Naive thymus-derived CD8-positive, alpha-beta T cell (primary cell): ENCODE measurements at places on chromosomes 7 and 10. TPM values are rescaled to one million over a fixed set of nuclear protein-coding genes. Genes with fewer than 3 reads are reported as not detected.

DNA sequence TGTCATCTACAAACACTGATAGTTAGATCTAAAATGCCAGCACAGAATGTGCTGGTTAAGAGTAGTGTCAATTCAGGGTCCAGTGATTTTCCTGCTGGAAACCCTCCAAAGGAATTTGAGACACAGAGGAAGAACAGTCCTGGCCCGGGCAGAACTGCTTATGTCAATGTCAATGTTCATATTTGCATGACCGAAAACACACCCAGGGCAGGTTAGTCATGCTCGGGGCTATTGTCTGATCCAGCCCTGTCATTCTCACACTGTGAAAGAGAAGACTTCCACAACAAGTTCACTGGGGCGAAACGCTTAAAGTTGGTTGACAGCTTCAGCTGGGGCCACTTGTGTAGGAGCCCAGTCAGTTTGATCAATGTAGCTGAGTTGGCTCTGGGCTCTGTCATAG is 139.3 kb downstream of the C1GALT1 start:
- no peak for DNase-seq

The C7orf33 gene
- polyA plus RNA-seq: not detected

- peak; percentile 32 for DNase-seq
These were observed 63.2 kb downstream of the MKI67 start for GRCh38 chr10:128062881-128063563.

The STK32C gene
- polyA plus RNA-seq: 6.6 TPM

The KCNIP2 gene
- polyA plus RNA-seq: not detected

The SERPINE1 gene
- polyA plus RNA-seq: not detected

- no peak for DNase-seq
These were observed 898.3 kb downstream of the REEP3 start for GRCh38 chr10:64419461-64419860.

The TRIL gene
- not detected for polyA plus RNA-seq

DNA sequence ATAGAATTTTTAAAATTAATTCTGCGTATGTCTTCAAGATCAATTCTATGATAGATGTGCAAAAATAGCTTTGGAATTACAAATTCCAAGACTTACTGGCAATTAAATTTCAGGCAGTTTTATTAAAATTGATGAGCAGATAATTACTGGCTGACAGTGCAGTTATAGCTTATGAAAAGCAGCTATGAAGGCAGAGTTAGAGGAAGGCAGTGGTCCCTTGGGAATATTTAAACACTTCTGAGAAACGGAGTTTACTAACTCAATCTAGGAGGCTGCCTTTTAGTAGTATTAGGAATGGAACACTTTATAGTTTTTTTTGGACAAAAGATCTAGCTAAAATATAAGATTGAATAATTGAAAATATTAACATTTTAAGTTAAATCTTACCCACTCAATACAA is 70.8 kb downstream of the CFTR start:
- no peak for DNase-seq

- DNase-seq: no peak
These were observed 128.7 kb upstream of the LYZL1 start for GRCh38 chr10:29160150-29160617.

DNA sequence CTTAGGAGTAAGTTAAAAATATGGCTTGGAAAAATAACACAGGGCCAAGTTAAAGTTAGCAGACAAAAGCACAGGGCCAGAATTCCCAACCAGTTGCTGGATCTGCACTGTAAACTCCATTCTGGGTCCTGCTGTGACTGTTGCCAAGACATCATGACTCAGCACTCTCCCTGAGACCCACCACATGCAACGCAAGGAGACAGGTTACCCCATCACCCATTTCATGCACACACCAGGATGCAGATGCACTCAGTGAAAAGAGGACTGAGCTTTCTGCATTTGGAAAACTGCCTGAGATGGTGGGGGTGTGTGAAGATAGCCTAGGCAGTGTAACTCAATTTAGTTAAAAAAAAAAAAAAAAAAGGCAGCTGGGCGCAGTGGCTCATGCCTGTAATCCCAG is 97.6 kb upstream of the ZNF438 start:
- no peak for DNase-seq

- DNase-seq: no peak
These were observed at the start of gene BEND7 for GRCh38 chr10:13528875-13529713. Gene BEND7 (minus strand): TSS chr10:13529014. CDS start chr10:13528533, 481 bp downstream.

The INA gene
- not detected for polyA plus RNA-seq

The TMEM176A gene
- 0.18 TPM for polyA plus RNA-seq

The ZFYVE27 gene
- 34.1 TPM for polyA plus RNA-seq

The PAX2 gene
- not detected for polyA plus RNA-seq

The TRIM50 gene
- polyA plus RNA-seq: not detected

- DNase-seq: no peak
These were observed 136.6 kb upstream of the SHH start for GRCh38 chr7:155948845-155949244.

DNA sequence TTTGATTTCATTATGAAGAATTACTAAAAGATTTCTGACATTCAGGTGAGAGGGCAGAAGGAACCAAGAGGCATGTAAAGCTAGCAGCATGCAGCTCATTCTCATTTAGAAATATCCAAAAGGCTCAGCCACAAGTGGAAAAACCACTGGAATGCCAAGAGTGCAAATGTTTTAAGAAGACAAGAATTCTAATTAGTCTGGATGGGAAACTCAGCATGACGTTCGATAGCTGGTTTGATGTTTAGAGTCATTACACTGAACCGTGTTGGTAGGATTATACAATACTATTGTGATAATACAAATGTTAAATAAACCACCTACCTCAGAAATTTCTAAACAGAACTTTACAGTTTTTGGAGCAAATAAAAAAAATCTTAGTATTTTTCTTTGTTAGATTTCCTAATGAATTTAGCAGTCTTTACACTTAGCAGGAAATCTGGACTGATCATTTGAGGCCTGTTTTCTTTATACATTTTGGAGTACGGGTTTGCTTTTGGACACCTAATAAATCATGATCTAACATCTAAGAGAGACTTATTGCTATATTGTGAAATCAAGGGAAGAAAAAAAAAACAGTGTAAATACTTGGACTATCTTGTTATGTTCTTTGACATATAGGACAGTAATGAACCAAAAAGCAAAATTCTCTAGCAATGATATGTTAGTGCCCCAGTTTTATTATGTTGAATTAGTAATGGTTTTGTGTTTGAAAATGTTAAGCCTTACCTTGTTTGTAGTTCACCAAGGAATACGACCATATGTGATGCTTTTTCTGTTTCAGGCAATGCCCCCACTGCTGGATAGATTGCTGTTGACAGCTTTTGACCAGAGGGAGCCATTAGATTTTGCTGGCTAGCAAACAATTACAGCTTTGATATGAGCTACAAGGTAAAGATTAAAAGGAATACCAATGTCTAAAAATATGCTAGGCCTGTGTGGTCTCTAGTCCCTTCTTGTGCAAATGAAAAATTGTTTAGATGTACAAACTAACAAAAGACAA is 354.1 kb upstream of the SEMA3A start:
- no peak for DNase-seq

DNA sequence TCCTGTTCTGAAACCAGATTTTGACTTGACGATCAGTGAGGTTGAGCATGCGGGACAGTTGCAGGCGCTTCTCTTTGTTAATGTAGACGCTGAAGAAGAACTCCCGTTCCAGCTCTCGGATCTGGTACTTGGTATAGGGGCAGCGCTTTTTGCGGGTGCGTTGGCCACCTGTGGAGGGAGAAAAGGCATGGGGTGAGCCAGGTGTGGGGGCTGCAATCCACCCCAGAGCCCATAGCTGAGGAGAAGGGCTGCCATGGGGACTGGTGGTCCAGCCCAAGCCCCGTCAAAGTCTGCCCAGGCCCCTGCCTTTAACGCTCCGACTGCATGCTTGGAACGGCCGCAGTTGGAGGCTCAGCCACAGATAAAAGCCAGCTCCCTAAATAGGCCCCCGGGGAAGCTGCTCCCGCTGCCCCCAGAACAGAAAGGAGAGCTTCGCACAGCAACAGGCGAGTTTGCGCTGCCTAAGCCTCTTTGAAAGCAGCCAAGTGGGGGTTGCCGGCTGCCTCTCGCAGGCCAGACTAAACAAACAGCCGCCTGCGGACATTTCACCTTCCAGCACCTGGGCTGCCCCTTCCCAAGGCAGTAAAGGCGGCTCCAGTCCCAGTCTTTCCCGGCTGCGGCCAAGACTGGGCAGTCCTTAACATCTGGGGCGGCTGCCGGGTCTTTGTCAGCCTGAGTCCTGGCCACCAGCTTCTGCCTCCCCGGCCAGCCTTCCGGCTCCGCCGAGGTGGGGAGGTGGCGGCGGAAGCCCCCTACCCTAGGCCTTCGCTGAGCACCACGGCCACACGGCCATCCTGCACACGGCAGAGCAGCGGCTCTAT is 2.0 kb downstream of the HOXA11 start:
- no peak for DNase-seq

- no peak for DNase-seq
These were observed 255.6 kb upstream of the FERD3L start for GRCh38 chr7:19400758-19401254.

The ACSM6 gene
- not detected for polyA plus RNA-seq

GRCh38 chr10:126736727-126737126 is 66.2 kb upstream of the C10orf90 start:
- DNase-seq: no peak

DNA sequence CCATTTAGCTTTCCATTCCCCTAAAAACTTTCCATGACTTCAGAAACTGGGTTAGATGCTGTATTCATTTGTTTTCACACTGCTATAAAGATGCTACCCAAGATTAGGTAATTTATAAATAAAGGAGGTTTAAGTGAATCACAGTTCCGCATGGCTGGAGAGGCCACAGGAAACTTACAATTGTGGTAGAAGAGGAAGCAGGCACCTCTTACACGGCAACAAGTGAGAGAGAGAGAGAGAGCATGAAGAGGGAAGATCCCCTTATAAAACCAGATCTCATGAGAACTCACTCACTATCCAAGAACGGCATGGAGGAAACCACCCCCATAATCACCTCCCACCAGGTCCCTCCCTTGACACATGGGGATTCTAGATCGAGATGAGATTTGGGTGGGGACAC is 336.8 kb downstream of the TFEC start:
- no peak for DNase-seq

The SPOCK2 gene
- polyA plus RNA-seq: 292 TPM

The SP8 gene
- not detected for polyA plus RNA-seq

DNA sequence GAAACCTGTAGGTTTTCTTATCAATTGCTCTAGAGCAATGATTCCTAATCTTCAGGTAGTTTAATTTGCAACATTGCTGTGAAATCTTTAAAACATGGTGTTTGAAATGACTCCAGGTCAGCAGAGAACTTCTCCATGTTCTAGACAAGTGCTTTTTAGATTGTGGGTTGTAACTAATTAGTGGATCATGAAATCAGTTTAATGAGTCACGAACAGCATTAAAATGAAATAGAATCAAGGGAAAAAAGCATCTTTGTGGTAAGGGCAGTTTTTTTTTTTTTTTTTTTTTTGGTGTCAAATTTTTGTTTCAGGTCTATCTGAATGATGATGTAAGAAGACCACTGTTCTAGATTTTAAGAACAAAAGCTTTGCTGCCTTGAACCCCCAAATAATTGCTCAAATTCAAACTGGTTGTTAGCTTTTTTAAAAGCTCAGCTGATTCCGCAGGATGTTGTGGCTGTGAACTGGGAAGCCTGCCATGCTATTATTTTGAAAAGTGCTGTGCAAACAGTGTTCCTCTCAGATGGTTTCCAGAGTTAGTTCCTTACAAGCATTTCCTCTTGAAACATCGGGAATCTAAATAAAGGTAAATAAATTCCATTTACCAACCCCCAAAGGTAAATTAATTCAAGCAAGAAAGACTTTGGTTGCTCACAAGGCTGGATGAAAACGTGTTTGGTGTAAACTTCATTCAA is 13.1 kb upstream of the PDK4 start:
- no peak for DNase-seq

The AS3MT gene
- not detected for polyA plus RNA-seq

DNA sequence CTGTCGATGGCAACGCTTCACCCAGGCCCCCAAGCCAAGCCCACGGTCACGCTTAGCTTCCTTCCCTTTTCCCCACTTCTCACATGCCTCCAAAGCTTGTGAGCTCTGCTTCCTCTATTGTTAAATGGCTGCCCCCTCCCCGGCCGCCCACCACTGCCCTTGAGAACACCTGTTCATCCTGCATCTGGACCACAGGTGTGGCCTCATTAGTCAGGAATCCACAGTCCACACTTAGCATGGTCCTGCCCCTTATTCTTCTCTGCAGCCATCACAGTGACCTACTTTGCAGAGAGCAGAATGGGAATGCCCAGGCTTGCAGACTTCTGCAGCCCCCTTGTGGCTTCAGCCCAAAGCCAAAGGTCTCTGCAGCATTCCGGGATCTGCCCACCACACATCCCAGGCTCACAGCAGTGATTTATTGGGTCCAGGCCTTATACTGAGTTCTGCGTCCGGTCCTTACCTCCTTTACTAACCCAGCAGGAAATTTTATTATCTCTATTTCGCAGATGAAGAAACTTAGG is 66.9 kb downstream of the PTPRE start:
- DNase-seq: no peak

DNA sequence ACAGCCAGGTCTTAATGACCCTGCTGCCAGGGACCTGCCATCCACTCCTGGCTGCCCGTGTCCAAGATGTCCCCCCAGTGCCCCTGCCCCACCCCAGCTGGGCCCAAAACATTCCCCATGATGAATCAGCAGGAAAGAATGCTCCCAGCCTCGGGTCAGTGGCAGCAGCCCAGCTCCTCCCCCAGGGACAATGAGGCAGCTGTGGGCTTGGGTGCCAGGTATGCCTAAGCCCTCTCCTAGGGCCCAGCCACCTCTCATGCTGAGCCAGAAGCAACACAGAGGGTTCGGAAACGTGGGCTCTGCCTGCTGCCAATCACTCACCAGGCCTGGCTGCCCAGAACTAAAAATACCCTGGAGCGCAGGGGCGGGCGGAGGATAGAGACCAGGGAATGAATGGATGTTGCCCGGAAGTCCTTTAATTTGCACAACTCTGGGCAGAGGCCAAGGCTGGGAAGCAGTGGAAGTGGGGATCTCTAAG is 1.5 kb upstream of the LOXL4 start:
- no peak for DNase-seq

GRCh38 chr10:125482637-125483036 is 200.3 kb downstream of the TEX36 start:
- DNase-seq: no peak

GRCh38 chr7:70655694-70656093 is 476.2 kb upstream of the GALNT17 start:
- no peak for DNase-seq

DNA sequence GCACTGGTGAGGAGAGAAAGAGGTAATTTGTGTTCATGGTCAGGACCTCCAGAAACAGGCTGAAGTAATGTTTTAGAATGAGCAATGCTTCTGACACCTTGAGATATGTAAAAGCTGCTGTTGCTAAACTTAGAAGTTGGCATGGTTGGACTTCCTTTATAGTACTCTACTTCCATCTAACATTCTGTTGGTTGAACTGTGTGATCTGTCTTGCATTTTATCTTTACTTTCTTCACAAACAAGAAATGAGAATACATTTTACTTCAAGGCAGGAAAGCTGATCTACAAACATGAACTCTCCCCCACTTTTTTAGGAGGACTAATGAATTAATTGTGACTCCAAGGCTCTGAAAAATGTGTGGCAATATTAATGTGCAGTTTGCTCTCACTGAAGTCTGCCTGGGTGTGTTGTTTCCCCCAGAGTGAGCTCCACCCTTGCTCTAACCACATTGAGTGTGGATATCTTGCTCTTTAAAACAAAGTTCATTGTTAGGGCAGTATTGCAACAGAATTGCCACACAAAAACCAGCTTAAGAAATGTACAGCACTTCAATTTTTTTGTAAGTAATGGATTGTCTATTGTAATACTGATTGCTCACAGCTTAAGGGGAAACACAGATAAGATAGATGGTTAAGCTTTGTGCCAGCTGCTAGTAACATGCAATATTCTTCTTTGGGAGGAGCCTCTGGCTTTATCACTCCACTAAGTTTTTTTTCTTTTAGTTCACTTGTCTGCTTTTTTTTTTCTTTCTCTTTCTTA is 69.0 kb downstream of the ADD3 start:
- DNase-seq: no peak

- no peak for DNase-seq
These were observed 256.3 kb upstream of the MINDY3 start for GRCh38 chr10:16116404-16117304.
